ENCODE measurements at places on chromosomes 1 and 21. TPM values are rescaled to one million over a fixed set of nuclear protein-coding genes. Genes with fewer than 3 reads are reported as not detected.

OR2L5 gene
- not detected for polyA plus RNA-seq

PDIK1L gene
- polyA plus RNA-seq, result 2.6 TPM

CHIT1 gene
- not detected for polyA plus RNA-seq

TSPEAR gene
- polyA plus RNA-seq, result 0.04 TPM

DHRS3 gene
- 83.7 TPM for polyA plus RNA-seq

KCNN3 gene
- polyA plus RNA-seq, result 0.14 TPM

ARHGEF10L gene
- 64.4 TPM for polyA plus RNA-seq

GPR137B gene
- polyA plus RNA-seq, result 2.8 TPM

TTC39A gene
- 11.1 TPM for polyA plus RNA-seq

UBAP2L gene
- polyA plus RNA-seq, result 52.7 TPM

TINAGL1 gene
- 16.4 TPM for polyA plus RNA-seq

ATP1A2 gene
- 3.4 TPM for polyA plus RNA-seq

DCST2 gene
- polyA plus RNA-seq, result 1.7 TPM

CD164L2 gene
- polyA plus RNA-seq, result 10.5 TPM

CALML6 gene
- polyA plus RNA-seq, result 0.83 TPM

ZNF683 gene
- 0.51 TPM for polyA plus RNA-seq

TMEM81 gene
- polyA plus RNA-seq, result 1.0 TPM

FCRL2 gene
- 0.18 TPM for polyA plus RNA-seq

DNAJC6 gene
- polyA plus RNA-seq, result 0.06 TPM

APOBEC4 gene
- polyA plus RNA-seq, result not detected

HSPA6 gene
- polyA plus RNA-seq, result 1.2 TPM

ILDR2 gene
- polyA plus RNA-seq, result 0.06 TPM

OPTC gene
- polyA plus RNA-seq, result not detected

COL24A1 gene
- 0.14 TPM for polyA plus RNA-seq

C1orf226 gene
- polyA plus RNA-seq, result 2.2 TPM

DYNLT4 gene
- 0.14 TPM for polyA plus RNA-seq

ATP6V1G3 gene
- polyA plus RNA-seq, result not detected

PLA2G2F gene
- polyA plus RNA-seq, result 0.01 TPM

RAB7B gene
- polyA plus RNA-seq, result 19.4 TPM

CD34 gene
- polyA plus RNA-seq, result 10.2 TPM

ANGPTL1 gene
- 3.3 TPM for polyA plus RNA-seq

TMPRSS15 gene
- polyA plus RNA-seq, result not detected

TSPAN1 gene
- 2.3 TPM for polyA plus RNA-seq

SPRR2G gene
- polyA plus RNA-seq, result 2.0 TPM

GNG4 gene
- 10.9 TPM for polyA plus RNA-seq

CCDC27 gene
- not detected for polyA plus RNA-seq

PPFIA4 gene
- polyA plus RNA-seq, result 4.1 TPM

CFHR4 gene
- not detected for polyA plus RNA-seq

MROH9 gene
- not detected for polyA plus RNA-seq

CELF3 gene
- 0.04 TPM for polyA plus RNA-seq

PADI1 gene
- 162 TPM for polyA plus RNA-seq

FGR gene
- 3.4 TPM for polyA plus RNA-seq

TARDBP gene
- 115 TPM for polyA plus RNA-seq
